T-helper 9 cell (primary cell): ENCODE measurements at places on chromosomes 2 and 18.

GRCh38 chr2:167992278-167992677 lies 255.1 kb downstream of the STK39 start:
- no peak for DNase-seq

DNA sequence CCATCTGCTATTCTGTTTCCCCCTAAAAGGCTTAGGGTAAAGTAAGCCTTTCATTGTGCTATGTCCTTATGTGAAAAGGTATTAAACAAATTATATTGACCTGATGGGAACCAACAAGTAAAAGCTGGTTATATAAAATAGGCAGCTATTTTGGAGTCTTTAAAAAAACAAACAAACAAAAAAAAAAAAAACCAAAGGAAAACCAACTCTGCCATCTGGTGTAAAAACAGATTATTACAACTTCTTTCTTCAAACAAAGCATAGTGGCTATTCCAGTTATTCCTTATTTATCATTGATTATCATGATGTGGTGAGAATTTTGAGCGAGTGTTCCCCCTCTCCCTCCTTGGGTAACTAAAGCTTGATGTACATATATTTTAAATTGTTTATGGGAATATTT lies 122.3 kb upstream of the FHL2 start:
- no peak for DNase-seq

DNA sequence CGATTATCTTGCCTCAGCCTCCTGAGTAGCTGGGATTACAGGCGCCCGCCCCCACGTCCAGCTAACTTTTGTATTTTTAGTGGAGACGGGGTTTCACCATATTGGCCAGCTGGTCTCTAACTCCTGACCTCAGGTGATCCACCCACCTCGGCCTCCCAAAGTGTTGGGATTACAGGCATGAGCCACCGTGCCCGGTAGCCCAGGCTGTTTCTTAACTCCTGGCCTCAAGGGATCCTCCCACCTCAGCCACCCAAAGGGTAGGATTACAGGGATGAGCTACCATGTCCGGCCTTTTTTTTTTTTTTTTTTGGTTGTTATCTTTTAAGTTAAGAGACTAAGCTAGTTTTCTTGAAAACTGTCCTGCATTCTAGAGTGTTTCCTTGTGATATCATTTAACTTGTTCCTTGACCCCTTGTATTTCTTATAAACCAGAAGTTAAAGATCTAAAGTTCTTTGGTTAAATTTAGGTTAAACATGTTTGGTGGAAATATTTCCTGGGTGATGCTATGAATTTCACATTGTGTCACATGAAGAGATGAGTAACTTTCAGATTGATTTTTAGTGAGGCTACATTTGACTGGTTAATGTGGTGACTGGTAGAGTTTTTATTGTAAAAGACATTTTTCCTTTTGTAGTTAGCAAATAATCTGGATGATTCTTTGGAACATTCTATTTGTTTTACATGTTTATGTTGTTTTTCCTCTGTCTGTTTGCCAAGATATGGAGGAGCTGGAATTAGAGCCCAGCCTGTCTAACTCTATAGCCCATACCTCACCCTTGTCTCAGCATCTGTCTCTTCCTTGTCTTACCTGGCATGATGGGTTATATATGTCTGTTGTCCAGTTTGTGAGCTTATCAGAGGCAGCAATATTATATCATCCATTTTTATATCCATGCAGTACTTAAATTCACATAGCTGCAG lies 5.2 kb downstream of the NCAPH start:
- DNase-seq, result no peak

DNA sequence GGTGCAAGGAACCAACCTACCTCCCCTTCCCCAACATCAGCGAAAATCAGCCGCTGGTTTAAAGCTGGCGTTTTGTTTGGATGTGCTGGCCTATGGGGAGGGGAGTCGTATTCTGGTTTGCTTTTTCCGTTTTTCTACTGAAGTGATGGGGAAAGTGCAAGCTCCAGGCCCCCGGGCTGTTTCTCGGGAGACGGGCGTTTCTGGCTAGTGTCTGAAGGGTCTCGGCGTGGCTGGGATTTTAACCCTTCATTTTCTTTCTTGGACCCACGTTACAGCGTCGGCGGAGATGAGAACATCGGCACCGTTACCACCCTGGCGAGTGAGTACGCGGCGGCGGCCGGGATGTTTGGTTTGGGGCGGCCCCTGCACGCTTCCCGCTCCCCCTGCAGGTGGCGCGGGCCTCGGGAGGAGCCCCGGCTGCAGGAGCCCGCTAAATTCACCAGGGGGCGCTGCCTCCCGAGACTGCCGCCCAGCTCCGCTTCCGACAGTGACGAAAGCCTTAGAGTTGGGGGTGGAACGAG lies 70.7 kb downstream of the PLB1 start:
- peak; percentile 86 for DNase-seq

GRCh38 chr2:182921234-182921633 lies 54.8 kb upstream of the FRZB start:
- DNase-seq, result no peak

- no peak for DNase-seq
Measured at GRCh38 chr18:34947711-34948125, 93.5 kb upstream of the MAPRE2 start.

DNA sequence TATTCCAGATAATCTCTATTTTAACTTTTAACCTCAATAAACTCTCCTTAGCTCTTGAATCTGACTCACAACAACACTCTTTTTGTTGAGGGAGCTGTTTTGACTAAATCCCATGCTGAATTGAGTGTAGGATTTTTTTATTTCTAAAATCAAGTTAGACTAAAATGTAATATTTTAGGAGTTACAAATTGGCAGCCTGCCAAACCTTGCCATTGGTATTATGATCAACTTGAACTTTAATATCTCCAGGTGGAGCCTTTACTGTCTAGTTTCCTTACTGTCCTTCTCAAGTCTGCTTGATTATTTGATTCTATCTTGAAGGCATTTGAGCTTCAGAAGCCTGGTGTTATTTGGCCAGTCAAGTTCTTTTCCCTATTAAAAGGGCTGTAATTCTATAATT lies 8.7 kb downstream of the PIKFYVE start:
- no peak for DNase-seq

- no peak for DNase-seq
Measured at GRCh38 chr2:86703704-86704361, 16.3 kb upstream of the RMND5A start.

DNA sequence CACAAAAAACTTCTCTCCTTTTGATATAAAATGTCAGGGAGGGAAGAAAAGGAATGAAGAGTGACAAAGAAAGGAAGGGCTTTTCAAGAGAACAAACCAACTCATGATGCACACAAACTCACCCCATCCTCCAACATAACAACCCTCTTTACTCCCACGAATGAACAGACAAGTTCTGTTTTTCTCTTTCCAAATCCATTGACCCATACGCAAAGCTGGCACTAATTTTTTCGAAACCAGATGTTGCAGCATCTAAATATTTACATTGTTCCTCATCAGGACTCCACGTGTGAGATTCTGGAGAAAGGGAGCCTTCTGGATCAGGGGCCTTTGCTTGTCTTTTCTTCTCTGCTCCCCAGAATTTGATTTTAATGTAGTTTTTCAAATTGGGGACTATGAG lies 143.3 kb upstream of the BCL2L11 start:
- DNase-seq, result no peak

DNA sequence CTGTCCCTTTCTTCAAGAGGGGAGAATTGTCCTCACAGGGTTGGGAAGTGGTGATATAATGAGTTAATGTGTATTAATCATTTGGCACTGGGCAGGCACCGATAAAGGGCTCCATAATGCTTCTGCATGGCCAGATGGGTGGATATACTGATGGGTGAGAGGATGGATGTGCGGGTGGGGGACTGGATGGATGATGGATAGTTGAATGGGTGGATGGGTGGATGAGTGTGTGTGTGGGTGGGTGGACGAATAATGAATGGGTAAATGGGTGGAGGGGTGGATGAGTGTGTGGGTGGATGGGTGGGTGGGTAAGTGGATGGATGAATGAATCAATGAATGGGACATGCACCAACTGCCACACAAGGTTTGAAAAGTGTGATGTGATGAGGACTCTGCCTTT lies 127.2 kb downstream of the ACKR3 start:
- DNase-seq, result no peak

- DNase-seq, result peak; percentile 20
Measured at GRCh38 chr18:9771261-9771976, 63.3 kb downstream of the RAB31 start.

DNA sequence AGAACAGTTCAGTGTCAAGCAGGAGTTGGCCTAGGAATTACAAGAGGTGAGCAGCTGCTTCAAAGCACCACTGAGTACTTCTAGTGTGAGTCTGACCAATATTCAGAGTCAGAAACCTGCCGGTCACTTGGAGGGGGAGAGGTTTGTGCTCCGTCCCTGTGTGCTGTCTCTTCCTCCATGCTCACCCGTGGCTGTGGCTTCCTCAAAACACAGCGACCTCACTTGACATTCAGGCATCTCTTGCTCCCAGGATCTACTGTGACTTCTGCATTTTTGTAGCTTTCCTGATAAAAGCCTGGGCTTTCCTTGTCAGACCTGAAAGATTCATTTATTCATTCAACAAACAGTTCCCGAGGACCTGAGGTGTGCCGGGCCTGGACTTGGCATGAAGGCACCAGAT lies 32.9 kb downstream of the TPRKB start:
- DNase-seq, result no peak

- DNase-seq, result no peak
Measured at GRCh38 chr2:6664332-6665061, 201.2 kb downstream of the CMPK2 start.

GRCh38 chr18:79974025-79974654 lies 9.7 kb downstream of the HSBP1L1 start:
- DNase-seq, result no peak

DNA sequence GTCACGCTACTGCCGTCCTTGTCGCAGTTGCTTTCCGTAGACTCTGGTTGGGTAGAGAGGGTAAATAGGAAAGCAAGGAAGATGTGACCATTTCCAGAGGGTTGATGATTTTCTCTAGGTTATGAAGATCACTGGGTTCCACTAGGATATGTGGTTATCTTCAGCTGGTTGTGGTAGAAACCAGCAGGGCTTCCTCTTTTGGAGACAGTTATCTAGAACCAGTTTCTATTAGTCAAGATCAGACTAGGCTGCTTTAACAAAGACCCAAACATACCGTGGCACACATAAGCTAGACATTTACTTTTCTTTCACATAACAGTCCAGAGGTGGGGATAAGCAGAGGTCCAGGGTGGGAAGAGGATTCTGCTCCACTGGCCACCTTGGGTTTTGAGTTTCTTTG lies 59.6 kb downstream of the FASTKD2 start:
- DNase-seq, result no peak

DNA sequence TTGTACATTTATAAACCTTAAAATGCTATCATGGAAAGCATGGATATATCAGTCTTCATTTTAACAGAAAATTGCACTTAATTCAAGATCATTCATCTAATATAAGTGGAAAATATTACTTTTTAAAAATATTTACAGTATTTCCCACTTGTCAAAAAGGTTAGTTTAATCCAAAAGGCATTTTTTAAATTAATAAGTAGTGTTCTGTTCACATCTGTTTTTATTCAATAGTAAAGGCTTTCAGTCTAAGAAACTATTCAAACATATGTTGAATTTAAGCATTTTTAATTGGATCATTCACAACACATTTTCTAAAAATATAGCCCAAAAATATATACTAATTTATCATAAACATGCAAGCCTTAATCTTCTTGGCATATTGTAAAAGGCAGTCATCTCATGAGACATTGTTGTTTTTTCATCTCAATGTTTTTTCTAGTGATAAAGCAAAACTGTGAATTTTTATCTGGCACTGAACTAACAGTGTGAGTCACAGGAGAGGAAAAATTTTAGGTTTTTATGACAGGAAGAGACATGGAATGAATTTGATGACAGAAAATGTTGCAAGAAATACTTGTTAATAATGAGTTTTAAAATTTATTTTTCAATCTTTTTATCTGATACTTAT lies 1642.5 kb upstream of the TMEFF2 start:
- no peak for DNase-seq

DNA sequence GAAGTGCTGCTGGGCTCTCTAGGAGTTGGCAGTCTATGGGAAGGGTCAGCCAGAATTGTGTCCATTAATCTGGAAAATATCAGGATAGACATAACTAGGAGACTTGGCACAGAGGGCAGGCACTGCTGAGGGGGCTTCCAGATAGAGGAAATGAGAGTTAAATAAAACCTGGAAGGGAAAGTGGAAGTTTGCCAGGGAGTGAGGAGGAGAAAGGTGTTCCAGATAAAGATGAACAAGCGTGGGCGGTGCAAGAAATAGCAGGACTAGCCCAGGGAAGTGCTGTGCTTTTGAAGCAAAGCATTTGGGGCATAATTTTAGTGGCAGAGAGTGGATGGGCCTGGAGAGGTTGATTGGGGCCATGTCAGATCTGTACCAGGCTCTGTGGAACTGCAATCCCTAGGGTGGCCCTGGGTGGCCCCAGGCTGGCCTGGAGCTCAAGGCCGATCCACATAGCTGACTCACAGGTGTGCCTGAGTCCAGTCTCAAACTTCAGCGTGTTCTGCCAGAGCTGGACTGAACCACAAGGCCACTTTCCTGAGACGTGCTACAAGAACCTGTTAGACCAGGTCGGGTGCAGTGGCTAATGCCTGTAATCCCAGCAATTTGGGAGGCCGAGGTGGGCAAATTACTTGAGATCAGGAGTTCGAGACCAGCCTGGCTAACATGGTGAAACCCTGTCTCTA lies 26.9 kb downstream of the GALM start:
- no peak for DNase-seq

DNA sequence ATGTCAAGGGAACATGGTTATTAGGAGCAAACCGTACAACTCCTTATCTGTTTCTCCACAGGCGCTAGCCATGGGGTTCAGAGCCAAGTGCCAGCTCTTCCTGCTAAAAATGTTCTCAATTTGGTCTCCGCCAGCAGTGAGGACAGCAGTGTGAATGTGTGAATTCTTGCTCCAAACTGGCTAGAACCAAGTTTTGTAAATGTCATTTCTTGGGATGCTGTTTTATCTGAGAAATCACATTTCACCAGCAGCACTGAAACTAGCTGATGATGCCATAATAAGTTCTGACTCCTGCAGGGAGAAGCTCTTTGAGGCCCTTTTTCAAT lies 140.6 kb upstream of the LGALSL start:
- no peak for DNase-seq

DNA sequence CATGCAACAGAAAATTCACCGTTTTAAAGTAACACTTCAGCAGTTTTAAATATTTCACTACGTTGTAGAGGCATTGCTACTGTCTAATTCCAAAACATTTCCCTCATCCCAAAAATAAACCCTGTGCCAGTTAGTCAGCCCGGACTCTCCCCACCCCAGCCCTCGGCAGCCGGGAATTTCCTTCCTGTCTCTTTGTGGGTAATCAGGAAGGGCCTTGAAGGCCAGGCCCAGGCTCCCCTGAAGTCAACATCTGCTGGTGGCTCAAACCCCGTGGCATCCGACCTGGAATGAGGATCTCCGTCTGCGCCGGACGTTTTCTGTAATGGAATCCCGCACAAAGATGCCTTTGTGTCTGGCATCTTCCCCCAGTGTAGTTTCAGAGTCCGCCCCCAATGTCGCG lies 219.6 kb downstream of the SNTG2 start:
- DNase-seq, result no peak

GRCh38 chr18:77203071-77203470 lies 46.6 kb upstream of the GALR1 start:
- DNase-seq, result no peak

GRCh38 chr2:155382776-155383175 lies 684.3 kb downstream of the KCNJ3 start:
- no peak for DNase-seq
